Naive thymus-derived CD4-positive, alpha-beta T cell (primary cell): ENCODE measurements at places on chromosomes 5 and 9. TPM values are rescaled to one million over a fixed set of nuclear protein-coding genes. Genes with fewer than 3 reads are reported as not detected.

DNA sequence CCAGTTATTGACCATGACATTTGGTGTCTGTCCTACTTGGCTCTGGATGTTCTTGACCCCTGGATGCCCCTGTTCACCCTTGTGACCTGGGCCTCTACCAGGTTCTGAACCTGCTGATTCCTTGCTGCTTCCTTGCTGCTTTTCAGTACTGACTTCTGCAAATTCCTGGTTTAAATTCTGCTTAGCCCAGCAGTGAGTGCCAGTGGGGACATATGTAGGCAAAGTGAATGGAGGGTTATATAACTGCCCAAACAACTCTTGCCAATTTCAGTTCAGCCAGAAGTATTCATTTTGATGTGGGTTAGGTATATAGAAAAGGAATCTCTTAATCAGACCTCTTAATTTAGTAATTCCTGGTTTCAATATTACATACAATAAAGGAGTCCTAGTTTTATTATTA lies 220.6 kb downstream of the TAF11L14 start:
- no peaks in the 10 kb centered on the region for H3K36me3 ChIP-seq
- H3K4me3 ChIP-seq, result no peak overlapping the region
- no peak overlapping the region for H3K27ac ChIP-seq
- H3K4me1 ChIP-seq, result no peaks in the 10 kb centered on the region

GRCh38 chr9:136081113-136081825 lies 13.8 kb downstream of the NACC2 start:
- H3K27ac ChIP-seq, result no peak overlapping the region
- no peak overlapping the region for H3K4me3 ChIP-seq
- no peak for DNase-seq
- no peaks in the 10 kb centered on the region for H3K27me3 ChIP-seq

DNA sequence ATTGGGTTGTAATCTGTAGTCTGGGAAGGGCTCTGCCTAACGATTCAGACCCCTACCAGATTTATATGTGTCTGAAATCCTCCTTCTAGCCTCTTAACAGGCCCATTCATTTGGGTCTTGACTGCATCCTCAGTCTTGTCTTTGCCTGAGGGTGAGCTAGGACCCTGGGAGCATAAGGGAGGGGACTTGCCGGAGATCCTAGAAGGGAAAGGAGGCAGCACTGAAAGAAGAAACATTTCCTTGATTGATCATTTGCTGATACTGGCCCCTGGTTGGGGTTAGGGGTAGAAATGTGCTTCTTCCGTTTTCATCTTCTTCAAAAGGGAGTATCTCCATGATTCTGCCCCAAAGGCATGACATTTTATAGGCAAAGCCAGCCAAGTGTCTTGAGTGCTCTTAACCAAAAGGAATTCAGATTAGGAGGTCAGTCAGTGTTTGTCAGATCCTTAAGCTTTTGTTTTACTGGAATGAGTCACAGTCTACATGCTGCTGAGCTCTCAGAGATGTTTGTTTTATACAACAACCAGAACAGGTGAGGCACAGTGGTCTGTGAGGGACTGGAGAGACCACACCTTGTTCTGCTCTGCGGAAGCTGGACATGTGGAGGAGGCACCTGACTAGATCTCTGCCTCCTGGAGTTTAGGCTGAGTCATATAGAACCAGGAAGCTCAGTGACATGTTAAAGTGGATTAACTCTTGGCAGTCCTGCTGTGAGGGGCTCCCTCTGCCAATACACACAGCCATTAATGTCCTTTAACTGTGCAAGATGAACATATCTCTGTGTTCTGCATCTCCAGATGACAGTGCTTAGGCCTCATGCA lies 37.7 kb downstream of the PCDHAC2 start:
- DNase-seq, result no peak
- no peaks in the 10 kb centered on the region for H3K36me3 ChIP-seq
- H3K4me1 ChIP-seq, result no peaks in the 10 kb centered on the region

DNA sequence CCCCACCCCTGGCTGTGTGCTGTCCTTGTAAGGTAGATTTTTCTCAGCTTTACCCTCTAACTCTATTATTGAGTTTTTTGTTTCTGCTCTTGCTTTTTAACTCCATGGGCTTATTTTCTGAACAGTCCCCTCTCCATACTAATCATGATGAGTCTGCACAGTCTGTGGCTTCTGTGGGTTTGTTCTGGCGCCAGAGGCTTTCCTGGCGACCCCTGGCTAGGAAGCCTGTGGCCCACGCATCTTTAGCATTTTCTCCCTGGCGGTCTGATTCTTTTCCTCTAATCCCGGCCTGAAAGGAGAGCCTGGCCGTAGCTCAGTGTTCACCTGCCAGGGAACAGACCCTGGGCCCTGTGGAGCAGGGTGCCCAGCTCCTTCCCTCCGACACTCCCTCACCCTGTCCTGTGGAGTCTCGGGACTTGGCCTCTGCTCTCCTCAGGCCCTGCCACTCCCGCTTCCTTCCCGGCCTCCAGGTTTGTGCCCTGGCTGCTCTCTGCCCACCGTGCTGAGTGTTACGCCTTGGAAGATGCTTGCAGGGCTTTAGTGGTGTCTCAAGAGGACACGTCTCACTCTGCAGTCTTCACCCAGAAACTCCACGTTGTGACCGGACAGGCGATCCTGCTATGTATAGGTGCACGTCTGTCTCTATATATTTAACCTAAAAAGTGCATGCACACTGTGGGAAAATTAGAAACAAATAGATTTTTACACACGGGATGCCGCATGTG lies 31.7 kb upstream of the LRRC14B start:
- H3K27me3 ChIP-seq, result no peaks in the 10 kb centered on the region
- no peaks in the 10 kb centered on the region for H3K4me1 ChIP-seq
- H3K4me3 ChIP-seq, result no peak overlapping the region
- H3K36me3 ChIP-seq, result no peaks in the 10 kb centered on the region
- H3K27ac ChIP-seq, result no peak overlapping the region

DNA sequence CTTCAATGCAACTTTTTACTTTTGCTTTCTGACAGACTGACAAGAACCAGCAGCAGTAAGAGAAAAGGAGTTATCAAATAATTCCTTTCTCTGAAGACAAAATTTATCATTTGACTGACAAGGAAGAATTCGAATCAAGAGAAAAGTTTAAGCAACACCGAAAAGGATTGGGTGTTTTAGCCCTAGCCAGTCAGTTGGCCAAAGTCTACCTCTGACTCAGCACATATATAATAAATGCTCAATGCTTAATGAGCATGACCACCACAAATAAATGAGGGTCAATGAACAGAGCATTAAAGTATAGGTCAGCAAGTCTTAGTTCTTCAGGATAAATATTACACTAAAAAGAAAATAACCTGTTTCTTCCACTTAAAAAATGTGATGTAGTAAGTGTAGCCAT lies 1603.5 kb upstream of the C9orf72 start:
- H3K4me1 ChIP-seq, result no peaks in the 10 kb centered on the region
- no peaks in the 10 kb centered on the region for H3K36me3 ChIP-seq
- H3K4me3 ChIP-seq, result no peak overlapping the region

- DNase-seq, result no peak
- peaks cover 30% of the 10 kb centered on the region for H3K4me1 ChIP-seq
- H3K36me3 ChIP-seq, result peaks cover 4% of the 10 kb centered on the region
- H3K27me3 ChIP-seq, result no peaks in the 10 kb centered on the region
Observed at GRCh38 chr5:177376107-177376506, 8.1 kb upstream of the SLC34A1 start.

DNA sequence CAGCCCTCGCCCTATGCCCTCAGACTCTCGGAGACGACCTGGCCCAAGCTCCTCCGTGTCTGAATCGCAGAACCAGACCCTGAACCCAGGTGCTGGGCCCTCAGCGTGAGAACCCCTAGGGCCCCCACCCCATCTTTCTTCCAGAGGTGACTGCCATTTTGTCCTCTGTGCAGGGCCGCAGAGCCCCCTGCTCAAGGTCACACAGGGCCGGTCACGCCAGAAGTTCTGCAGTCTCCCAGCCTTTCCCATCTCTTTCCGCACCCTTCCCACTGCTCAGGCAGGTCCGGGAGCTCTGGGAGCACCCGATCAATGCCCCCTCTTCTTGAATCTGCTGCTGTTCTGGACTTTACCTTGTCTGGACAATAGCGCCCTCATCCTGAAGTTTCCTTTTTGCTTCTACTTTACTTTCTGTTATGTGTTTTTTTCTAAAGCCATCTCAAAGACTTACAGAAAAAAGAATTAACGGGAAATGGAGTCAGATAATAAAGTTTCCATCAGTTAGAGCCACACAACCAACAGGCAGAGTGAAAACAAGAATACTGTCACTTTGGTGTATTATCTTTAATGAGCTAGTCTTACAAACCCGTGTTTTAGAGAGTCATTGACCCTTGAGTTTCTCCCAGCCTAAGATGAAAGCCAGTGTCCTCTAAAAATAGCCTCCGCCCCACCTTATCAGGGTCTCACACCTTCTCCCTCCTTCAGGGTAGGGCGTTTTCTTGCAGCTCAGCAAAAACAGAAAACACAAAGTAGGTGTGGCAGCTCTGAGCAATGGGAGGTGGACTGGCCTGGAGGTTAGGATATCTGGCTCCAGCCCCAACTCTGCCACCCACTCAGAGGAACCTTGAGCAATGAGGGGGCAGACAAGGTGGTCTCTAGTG lies 1.8 kb downstream of the TMOD1 start:
- H3K4me1 ChIP-seq, result no peaks in the 10 kb centered on the region
- H3K27ac ChIP-seq, result no peak overlapping the region
- H3K4me3 ChIP-seq, result no peak overlapping the region
- DNase-seq, result no peak
- no peaks in the 10 kb centered on the region for H3K36me3 ChIP-seq
- peaks cover 5% of the 10 kb centered on the region for H3K27me3 ChIP-seq

DNA sequence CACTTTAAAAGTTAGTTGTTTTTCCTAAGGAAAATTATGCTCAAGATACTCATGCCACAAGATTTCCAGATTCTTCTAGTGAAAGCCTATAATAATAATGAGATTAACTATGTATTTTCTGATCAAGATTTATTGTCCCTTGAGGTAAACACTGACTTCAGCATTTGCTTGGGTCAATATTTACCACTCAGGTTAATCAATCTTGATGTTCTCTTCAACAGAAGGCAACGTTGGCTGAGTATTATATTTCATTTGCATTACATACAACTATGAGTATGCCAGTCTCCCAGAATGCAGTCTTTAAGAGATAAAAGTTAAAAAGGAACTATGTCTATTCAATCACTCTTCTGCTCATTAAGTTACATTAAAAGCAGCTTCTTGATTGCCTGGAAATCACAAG lies 115.6 kb downstream of the GPR21 start:
- H3K4me1 ChIP-seq, result no peaks in the 10 kb centered on the region
- no peak overlapping the region for H3K27ac ChIP-seq
- H3K4me3 ChIP-seq, result no peak overlapping the region
- no peak for DNase-seq
- no peaks in the 10 kb centered on the region for H3K27me3 ChIP-seq

DNA sequence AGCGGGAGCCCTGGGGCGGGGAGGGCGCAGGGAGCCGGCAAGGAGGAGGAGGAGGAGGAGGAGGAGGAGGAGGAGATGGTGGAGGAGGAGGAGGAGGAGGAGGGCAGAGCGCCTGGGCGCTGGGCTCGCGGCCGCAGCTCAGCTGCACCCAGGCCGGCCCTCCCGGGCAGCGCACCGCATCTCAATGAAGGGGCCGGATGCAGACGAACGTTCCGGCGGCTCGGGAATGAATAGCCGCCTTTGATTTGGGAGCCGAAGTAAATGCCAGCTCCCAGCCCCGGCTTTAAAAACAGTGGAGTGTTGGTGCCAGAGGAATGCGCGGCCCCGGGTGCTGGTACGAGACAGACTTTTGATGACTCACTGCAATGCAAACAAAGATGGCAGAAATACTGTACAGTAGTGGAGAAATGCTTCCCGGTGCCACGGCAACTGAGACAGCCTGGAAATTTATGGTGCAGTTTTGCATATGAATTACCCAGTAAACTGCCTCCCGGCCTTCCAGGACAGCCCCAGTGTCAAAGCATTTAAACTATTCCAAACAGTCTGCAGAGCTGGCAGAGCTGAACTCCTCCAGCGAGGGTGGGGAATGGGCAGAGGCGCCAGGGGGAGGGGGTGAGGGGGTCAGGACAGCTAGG lies 43.1 kb downstream of the NACC2 start:
- H3K27ac ChIP-seq, result no peak overlapping the region
- peak overlapping the region; percentile 50 for H3K4me3 ChIP-seq
- H3K4me1 ChIP-seq, result peaks cover 9% of the 10 kb centered on the region
- no peak for DNase-seq

- no peak overlapping the region for H3K27ac ChIP-seq
- H3K4me1 ChIP-seq, result no peaks in the 10 kb centered on the region
- no peaks in the 10 kb centered on the region for H3K36me3 ChIP-seq
Observed at GRCh38 chr5:123083298-123083697, 5.7 kb upstream of the PRDM6 start.

DNA sequence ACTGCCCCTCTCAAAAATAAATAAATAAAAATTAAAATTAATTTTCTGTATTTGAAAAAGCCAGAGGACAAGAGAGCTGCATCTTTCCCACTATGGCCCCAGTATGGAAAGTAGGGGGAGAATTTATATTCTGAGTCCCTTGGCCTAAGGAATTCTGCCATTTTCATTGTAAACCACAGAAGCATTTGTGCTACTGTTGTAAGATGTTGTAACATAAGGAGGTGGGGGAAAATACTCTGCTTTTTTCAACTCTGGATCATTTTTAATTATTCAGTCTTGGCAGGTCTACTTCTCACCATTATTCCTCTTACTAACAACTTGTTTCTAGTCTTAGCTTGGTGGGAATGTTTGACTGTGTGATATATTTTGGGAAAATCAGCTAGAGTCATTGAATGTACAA lies 52.3 kb upstream of the APC start:
- no peak overlapping the region for H3K4me3 ChIP-seq
- no peaks in the 10 kb centered on the region for H3K36me3 ChIP-seq
- no peaks in the 10 kb centered on the region for H3K27me3 ChIP-seq
- DNase-seq, result no peak
- H3K27ac ChIP-seq, result no peak overlapping the region

GRCh38 chr9:73026375-73026774 lies 73.5 kb upstream of the ALDH1A1 start:
- H3K27ac ChIP-seq, result no peak overlapping the region
- no peak for DNase-seq
- H3K36me3 ChIP-seq, result no peaks in the 10 kb centered on the region

DNA sequence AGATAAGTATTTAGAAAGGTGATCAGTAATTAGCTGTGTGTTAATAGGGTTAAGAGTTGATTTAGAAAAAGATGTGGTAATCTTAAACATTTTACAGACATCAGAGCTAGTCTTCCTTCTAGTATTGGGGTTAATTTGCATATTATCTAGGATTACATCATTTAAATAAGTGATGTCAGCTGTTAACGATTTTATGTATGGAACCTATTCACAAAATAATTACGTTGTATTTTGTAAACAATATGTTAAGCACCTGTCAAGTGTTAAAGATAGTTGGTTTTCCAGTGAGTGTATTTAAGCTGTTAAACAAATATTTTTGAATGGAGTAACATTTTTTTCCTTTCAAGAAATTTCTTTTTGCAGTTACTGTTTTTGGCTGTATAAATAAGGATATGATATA lies 2.2 kb downstream of the DCP2 start:
- H3K4me1 ChIP-seq, result peaks cover 7% of the 10 kb centered on the region
- H3K27me3 ChIP-seq, result no peaks in the 10 kb centered on the region
- no peak for DNase-seq
- H3K27ac ChIP-seq, result no peak overlapping the region
- H3K36me3 ChIP-seq, result no peaks in the 10 kb centered on the region

The SH3TC2 gene
- not detected for polyA plus RNA-seq

The CDH10 gene
- not detected for polyA plus RNA-seq

The TEX48 gene
- polyA plus RNA-seq, result not detected

The C9 gene
- polyA plus RNA-seq, result not detected

The RAB3C gene
- polyA plus RNA-seq, result not detected
